ENCODE measurements at places on chromosomes 2 and 18.

GRCh38 chr2:43052204-43052943 lies 174.0 kb downstream of the ZFP36L2 start:
- DNase-seq = no peak

- no peak for DNase-seq
Observed at GRCh38 chr2:126912201-126912600, 13.5 kb downstream of the TEX51 start.

GRCh38 chr18:64091526-64091925 lies 57.4 kb downstream of the LINC00305 start:
- no peak for DNase-seq

DNA sequence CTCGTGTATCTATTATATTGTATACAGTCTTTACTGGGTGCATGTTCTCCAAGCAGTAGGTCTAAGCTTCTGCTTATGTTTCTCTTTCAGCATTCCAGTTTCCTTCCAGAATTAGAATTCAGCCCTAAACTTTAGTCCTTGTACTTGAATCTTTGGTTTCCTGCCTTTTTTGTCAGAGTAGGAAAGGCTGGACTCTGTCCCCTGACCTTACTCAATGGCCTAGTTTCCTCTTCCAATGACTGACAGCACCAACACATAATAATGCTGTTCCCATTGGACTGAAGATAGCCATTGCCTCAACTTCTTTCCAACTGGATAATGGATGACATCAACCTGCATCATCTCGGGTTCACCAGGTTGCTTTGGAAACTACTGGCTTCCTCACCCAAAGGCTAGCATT lies 217.0 kb downstream of the FIGN start:
- DNase-seq = no peak

GRCh38 chr2:62803961-62804360 lies 98.4 kb downstream of the EHBP1 start:
- DNase-seq = no peak

GRCh38 chr2:237572021-237572741 lies 5.8 kb downstream of the PRLH start:
- DNase-seq = peak; percentile 88

DNA sequence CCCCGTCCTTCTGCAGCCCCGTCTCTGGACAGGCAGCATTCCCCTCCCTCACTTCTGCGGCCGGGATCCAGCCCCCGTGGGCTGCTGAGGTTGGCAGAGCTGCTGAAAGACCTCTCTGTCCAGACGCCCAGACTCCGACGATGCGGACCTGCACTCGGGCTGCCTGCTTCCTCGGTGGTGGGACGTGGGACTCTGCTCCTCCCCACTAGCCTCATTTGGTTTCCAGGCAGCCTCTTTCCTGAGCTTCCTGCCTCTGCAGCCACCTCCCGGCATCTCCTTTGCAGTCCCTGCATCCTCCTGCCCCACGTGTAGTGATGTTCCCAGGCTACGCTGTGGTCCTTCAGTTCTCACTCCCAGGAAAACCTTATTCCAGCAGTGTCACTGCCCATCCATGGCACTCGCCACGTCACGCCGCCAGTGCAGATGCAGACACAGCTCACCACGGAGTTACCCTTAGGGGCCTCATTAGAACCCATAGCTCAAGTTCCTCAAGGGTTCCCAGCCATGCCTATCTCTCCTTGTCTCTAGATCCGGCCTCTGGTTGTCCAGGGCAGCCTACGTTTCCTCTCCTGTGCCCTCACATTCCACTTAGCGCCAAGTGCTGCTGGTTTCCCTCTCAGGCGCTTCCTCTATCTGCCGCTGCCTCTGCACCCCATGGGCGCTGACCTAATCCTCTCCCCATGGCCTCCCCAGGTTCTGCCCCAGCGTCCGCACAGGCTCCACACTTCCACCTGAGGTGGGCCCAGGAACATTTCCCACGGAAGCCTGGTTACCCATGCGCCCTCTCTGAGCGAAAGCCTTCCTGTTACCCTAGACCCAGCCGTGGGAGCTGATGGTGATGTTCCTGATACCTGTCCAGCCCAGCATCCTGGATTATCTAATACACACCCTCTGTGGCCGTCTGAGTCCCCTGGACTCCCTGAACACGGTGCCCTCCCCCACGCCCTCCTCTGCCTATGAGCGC lies 318.3 kb upstream of the MYT1L start:
- DNase-seq = no peak

GRCh38 chr18:30039201-30039600 lies 1003.3 kb downstream of the DSC3 start:
- DNase-seq = no peak

GRCh38 chr2:160268151-160268781 lies 68.2 kb upstream of the ITGB6 start:
- no peak for DNase-seq

DNA sequence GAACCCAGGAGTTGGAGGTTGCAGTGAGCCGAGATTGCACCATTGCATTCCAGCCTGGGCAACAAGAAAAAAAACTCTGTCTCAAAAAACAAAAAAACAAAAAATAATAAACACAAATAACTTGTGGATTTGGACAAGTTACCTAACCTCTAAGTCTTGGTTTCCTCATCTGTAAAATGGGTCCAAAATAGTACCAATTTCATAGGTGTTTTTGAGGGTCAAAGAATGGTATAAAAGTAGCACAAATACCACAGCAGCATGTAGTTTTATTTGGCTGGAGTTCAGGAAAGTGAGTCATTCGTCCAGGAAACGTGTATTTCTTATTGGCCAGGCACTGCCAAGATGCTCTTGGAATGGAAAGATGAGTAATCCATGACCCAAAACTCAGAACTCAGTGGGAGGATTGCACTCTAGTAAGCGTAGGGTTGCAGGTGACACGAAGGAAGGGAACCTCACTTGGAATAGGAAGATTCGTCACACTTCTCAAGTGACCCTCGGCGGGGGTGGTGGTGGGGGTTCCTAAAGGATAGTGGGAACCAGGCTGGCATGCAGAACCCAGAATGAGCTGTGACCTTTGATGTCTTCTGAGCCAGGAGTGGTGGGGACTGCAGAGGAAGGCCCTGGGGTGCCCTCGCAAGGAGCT lies 24.4 kb downstream of the GRHL1 start:
- DNase-seq = no peak

DNA sequence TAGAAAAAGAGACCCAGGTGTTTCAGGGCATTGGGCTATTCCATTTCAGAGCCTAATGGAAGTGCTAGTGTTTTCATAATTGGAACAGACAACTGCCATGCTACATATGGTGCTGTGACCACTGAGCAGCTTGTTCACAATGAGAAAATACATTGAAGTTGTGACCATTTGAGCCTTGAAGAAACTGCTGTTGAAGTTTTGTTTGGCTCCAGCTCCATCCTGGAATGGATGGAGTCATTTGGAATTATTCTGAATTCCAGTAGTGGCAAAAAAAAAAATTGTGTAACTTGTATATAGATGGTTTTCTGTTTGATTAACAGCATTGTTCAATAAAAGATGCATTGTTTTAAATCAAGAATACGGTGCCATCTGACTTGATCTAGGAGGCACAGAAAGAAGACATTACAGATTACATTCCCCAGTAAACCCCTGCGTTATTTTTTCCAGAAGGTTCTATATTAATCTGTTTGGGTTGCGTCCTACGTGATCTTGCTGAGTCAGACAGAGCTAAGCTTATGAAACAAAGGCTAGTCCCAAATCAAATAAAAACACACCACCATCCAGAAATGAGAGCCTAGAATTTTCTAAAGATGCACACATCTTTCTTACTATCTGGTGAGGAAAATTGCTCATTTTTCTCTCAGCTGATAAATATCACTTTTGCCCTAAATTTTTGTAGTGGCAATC lies 19.2 kb downstream of the FMNL2 start:
- DNase-seq = no peak

DNA sequence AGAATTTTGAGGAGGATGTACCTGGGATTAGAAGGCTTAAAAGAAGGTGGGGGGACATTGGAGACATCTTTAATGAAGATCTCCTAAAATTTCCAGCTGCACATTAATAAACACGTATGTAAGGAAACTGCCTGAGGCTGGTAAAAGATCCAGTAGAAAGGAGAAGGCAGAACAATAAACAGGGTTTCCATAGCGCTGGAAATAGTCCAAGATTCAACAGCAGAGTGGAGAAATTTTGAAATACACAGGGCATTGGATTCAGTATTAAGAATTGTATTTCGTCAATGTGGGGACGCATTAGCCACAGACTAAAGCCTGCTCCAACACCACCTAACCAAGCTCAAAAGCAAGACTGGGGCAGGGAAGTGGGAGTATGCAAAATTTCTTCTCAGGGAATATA lies 606.9 kb upstream of the NRXN1 start:
- DNase-seq = no peak
